ENCODE measurements at places on chromosomes 13 and 19.

- DNase-seq = no peak
Observed at GRCh38 chr13:79226938-79227337, 179.1 kb downstream of the RBM26 start.

- no peak for DNase-seq
Observed at GRCh38 chr19:49655570-49656455, 9.8 kb downstream of the IRF3 start.

DNA sequence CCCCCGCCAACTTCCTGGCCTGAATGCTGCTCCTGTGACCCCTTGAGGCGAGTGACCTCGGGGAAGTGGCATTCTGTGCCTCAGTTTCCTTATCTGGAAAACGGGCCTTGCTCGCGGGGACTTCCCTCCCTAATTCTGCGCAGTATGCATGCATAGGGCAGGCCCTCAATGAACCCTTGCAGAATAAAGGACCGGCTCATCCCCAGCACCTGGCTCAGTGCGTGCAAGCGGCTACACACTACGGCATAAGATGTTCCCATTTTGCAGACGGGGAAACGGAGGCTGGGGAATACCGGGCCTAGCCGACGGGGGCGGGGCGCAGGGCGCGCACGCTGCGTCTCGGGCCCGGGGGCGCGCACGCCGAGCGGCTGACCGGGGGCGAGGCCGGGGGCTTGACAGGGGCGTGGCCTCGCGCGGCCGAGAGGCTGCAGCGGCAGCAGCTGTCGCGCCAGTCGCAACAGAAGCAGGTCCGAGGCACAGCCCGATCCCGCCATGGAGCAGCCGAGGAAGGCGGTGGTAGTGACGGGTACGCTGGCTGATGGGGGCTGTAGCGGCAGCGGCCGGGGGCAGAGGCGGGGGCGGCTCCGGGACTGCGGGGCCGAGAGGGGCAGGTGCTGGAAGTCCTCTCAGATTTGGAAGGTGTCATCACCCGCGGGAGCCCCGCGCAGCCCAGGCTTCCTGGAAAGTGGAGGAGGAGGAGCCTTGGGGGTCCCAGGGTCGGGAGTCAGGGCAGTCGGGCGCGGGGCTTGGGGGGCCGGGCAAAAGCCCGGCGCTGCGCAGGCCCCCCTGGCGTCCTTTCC, at the start of gene PGPEP1:
TSS of gene PGPEP1 (plus strand) at position 409 of the 800 bp plus-strand sequence. CDS start at position 493, 84 bp downstream.
- peak; percentile 40 for DNase-seq

DNA sequence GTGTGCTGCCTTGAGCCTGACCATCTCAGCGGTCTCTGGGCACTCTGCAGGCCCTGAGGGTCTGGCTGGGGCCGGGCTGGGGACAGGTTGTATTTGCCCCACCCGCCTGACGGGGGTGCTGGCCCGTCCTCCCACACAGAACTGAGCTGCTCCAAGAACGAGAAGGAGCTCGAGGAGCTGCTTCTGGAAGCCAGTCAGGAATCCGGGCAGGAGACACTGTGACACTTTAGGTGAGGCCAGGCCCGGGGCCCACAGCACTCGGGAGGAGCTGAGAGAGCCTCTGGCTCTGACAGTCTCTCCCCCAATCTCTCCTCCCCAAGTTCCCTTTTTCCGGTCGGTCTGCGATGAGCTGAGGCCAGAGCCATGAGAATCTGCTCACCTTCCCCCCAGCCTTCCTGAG, 14.5 kb downstream of the NKPD1 start:
- DNase-seq = no peak

DNA sequence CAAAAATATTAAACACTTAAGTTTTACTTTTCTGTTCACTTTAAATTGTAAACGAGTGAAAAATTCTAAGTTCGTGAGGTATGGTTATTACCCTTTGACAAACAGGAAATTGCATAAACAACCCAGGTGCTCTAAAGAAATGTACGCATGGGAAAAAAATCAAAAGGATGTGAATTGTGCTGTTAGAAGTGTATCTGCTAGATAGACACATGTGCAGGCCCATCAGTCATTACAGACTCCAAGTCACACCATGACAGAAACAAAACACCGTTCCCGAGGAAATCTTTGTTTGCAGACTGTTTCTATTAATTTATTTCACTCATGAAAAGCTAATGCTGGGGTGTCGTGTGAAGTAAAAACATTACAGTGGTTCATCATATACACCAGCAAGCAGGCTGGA, 17.0 kb upstream of the DOCK9 start:
- no peak for DNase-seq

GRCh38 chr19:39199025-39199424, 2.3 kb downstream of the NCCRP1 start:
- no peak for DNase-seq

DNA sequence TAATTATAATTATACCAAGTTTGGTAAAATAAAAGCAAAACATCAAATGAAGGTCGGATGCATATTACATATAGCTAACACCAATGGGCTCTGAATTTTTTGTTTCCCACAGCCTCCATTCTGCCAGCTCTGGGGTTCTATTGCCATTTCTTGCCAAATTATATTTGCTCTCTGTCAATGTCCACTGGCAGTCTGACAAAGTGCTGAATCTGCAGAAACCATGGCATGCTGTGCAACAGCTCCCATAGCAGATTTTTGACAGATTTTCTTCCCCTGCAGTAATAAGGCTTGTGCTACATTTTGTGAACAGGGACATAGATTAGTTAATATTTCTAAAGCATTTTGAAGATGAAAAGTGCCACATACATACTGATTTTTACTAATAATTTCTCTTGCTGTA, 1102.1 kb downstream of the DIAPH3 start:
- no peak for DNase-seq

- DNase-seq = no peak
Observed at GRCh38 chr13:113371061-113371460, 7.1 kb upstream of the GRTP1 start.

DNA sequence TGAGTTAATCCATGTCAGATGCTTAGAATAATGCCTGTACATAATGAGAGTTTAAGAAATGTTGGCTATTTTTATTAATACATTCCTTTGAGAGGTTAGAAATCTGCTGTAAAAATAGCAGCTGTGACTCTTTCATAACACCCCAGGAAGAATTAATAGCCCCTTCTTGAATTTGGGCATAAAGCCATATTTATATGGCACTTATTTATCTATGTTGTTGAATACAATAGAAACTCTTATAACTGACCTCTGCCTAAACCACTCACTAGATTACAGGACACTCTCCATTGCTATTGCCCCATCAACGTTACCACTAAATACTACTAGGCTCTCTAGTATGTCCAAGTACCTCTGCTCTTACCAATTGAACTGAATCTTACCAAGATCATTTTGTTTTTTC, 16.3 kb downstream of the NEK5 start:
- DNase-seq = no peak

DNA sequence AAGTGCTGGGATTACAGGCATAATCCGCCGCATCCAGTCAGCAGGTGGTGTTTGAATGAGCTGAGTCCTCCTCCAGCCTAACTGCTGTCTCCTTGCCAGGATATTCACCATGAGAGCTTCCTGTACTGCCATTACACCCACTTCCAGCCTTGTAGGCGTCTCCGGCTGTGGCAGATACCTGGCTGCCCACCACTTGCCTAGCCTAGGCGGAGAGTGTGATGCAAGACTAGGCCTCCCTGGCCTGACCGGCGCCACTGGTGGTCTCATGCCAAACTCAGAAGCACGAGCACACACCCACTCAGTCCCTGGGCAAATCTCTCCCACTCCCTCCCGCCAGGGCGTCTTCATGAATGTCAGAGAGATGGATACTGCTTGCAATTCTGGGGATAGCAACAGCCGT, 16.6 kb downstream of the IL12RB1 start:
- no peak for DNase-seq

GRCh38 chr19:47247308-47247990, 8.9 kb upstream of the CCDC9 start:
- peak; percentile 55 for DNase-seq

GRCh38 chr13:99360696-99361095, 53.5 kb upstream of the GPR183 start:
- no peak for DNase-seq

GRCh38 chr19:18280247-18281081, 958 bp downstream of the JUND start:
- DNase-seq = peak; percentile 80

GRCh38 chr13:109803825-109804224, 17.4 kb upstream of the IRS2 start:
- DNase-seq = no peak

DNA sequence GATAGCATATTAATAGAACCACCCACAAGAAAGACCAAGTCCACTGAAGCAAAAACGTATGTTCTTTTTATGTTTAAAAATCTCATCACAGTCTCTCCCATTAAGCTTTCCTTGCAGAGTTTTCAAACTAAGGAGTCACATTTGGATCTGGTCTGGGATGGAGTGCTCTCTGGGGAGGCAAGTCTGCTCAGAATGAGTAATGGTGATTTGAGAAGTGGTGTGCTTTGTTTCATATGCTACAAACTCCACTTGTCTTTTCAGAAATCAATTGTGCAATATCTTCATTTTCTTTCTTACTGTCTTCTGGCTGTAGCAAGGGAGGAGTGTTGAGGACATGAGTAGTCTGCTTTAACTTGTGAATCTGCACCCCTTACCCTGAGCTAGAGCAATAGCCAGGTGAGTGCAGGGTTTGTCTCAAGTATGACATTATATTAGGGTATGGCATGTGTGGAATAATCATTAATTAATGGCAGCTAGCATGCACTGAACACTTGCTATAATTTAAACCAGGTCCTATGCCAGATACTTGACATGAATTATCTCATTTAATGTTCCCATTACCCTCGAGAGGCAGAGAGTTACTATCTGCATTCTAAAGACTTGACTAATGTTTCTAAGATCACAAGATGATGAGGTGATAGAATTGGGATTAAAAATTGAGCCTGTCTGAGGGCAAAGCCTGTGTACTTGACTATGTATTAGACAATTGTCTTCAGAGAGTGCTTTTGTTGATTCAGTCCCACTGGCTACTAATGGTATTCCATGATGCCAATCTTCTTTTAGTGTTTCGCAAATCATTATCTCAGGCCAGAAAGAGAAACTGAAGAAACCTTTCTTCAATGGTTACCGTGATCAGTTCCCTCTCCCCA, 171.8 kb downstream of the GPC6 start:
- DNase-seq = no peak

DNA sequence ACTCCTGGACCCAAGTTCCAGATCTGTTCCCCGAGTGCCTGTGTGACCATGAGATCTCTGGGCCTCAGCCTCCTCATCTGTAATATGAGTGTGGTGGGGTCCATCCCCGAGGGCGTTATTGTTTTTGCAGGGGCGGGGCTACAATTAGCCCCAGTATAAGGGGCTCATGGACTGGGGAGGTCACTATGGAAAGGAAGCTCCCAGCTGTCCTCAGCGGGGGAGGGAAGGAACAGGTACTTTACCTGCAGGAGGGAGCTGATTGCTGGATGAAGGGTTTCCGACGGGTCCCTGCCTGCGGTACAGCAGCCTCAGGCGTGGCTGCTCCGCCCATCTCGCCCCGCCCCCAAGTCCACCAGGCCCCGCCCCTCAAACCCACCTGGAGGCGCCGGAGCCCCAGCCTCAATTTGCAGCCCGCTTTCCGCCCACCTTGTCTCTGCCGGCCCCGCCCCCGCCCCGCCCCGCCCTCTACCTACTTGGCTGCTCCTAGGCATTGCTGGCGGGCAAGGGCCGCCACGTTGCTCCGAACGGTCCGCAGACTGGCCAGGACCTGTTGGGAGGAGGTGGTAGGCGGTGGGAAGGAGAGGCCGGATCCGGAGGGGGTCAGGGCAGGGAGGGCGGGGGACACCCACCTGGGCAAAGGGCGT, 5.5 kb downstream of the PDE4C start:
- no peak for DNase-seq

- DNase-seq = no peak
Observed at GRCh38 chr13:20566468-20566897, 474 bp upstream of the IFT88 start.

- DNase-seq = no peak
Observed at GRCh38 chr19:55661826-55662225, 7.0 kb downstream of the U2AF2 start.

GRCh38 chr13:41461527-41462139, 4.3 kb downstream of the RGCC start:
- DNase-seq = no peak

DNA sequence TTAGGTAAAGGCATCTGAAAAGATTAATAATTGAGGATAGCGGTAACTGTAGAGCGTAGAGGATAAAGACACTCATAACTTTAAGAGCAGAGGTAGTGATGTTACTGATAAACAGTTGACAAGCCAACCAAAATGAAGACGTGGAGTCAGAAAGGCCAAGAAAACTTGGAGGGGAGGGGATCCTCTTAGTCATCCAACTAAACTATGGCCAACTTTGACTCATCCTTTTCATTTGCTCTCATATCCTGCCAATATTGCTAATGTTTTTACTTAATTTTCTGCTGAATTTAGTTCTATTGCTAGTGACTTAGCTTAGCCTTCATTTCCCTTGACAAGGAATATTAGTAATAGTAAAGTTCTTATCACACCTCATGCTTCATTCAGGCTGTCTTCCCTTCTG, 13.4 kb downstream of the ITGBL1 start:
- DNase-seq = no peak

GRCh38 chr19:47435196-47435595, 15.9 kb upstream of the MEIS3 start:
- DNase-seq = no peak

DNA sequence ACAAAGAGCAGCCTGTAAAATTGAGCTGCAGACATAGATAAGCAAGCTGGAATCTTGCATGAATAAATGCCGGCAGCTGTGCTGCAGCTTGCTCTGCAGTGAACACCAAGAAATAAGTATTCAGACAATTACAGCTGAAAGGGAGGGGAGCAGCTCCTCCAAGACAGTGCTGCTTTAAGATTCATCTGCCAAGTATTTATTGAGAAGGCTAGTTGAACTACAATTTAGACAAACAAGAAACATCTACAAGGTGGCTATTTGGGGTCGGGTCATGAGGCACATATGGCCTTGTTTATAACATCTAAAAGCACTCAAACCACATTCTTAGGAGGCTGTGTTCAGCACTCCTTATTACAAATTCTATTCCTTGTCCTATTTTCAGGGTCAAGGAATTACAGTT, 34.9 kb downstream of the ZNF726 start:
- DNase-seq = no peak

- DNase-seq = no peak
Observed at GRCh38 chr19:15935167-15935702, 906 bp upstream of the CYP4F11 start.

DNA sequence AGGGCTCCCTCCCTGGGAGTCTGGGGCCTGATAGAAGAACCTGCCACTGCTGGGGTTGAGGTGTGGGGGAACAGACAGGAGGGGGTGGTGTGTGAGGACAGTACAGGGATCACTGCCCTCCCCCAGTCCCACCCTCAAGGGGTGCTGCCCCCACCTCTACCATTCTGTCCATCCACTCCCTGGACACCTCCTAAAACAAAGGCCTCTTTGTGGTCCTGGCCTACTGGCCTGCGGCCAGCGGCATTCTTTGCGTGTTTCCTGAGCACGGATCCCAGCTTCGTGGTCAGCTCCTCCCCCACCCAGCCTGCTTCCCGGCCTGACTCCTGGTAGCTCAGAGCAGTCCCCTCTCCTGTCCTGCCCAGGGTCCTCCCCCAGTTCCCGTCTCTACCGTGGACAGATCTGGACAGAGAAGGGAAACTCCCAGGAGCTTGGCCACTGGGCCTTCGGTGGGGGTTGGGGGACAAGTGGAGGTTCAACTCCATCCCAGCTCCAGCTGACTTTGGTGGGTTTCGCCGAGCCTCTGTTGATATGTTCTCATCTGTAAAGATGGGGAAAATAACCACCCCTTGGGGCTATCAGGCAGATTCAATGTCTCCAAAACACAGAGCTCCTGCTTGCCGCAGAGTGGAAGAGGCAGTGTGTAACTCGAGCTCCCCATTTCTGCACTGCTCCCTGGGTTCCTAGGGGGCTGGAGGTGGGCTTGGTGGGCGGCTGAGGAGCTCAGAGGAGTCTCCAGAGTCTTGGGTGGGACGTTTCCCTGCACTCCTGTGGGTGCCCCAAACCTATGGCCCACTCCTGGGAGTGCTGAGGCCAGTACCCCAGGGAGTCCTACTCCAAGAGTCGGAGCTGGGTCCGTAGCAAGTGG, 48.7 kb downstream of the LYL1 start:
- peak; percentile 65 for DNase-seq

Data from hypothalamus (tissue), 51 donors.